ENCODE measurements at places on chromosomes 11 and 22.

DNA sequence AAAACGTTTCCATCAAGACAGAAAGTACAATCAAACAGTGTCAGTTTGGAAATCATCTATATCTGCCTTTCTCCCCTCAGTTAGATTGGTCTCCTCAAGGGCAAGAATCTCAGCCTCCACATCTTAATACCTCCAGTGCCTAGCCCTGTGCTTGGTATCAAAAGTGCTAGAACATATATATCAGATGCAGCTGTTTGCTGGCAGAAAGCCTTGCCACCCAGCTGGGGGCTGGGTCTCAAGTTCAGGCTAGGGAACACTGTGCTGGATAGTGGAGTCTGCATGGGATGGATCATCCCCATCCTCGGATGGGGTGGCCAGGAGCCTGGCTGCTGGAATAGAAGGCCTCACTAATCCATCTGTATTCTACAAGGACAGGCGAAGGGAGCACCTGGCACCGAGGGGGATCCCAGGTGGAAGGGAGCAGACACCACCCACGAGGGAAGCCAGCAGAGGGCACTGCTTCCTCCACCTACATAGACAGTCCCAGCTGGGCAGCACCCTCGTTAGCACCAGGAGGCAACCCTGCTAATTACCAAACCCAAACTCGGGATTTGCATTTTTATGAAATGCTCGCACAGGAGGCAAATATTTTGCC, 602.2 kb downstream of the BUD13 start:
- DNase-seq: no peak

- DNase-seq: no peak
Measured at GRCh38 chr11:37409124-37409523, 811.1 kb upstream of the RAG2 start.

DNA sequence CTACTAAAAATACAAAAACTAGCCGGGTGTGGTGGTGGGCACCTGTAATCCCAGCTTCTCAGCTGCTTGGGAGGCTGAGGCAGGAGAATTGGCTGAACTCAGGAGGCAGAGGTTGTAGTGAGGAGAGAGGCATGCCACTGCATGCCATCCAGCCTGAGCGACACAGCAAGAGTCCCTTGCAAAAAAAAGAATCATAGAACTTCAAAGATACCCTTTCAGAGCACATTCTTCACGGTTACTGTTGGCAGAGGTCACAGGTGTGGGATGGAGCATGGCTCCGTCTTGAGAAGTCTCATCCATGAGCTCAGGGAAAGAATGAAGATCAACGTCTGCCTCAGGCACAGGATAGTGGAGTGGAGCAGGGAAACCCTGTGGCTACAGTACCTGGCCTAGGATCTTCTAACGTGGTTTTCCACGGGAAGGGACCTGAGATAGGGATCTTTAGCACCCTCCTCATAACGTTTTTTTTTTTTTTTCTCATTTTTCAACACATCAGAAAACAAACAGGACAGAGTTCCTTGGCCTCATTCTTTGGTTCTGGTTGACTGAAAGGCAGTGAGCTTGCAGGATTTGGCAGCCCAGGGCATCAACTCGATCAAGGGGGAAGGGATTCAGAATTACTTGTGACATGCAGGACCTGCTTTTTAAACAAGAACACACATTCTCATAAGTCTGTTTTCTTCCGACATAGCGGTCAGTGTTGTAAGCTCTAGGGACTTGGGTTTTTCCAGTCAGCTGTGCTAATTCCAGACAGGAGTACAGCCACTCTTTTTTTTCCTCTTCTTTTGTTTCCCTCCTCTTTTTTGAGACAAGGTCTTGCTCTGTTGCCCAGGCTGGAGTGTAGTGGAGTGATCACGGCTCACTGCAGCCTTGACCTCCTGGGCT, 22.8 kb downstream of the F2 start:
- DNase-seq: no peak

- no peak for DNase-seq
Measured at GRCh38 chr11:17148536-17148935, 59.2 kb downstream of the PIK3C2A start.

GRCh38 chr22:21710156-21710555, 25.4 kb downstream of the YPEL1 start:
- DNase-seq: no peak

DNA sequence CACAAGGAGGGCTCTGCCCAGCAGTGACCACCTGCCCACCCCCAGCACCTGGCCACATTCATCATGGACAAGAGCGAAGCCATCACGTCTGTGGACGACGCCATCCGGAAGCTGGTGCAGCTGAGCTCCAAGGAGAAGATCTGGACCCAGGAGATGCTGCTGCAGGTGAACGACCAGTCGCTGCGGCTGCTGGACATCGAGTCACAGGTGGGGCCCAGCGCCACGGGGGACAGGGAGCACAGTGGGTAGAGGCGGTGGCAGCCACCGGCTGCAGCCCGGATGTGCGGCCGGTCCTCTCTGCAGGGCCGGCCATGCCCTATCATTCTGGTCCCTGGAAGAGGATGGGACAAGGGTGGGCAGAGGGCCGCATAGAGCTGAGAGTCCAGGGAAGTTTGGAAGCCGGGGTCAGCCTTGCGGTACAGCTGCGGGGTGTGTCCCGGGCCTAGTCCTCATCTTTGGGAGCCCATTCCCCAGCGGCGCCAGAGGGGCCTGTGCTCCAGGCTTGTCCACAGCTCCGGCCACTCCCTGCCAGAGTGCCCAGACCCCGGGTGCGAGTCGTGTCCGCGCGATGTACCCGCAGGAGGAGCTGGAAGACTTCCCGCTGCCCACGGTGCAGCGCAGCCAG, 14.1 kb downstream of the EPS8L2 start:
- no peak for DNase-seq

DNA sequence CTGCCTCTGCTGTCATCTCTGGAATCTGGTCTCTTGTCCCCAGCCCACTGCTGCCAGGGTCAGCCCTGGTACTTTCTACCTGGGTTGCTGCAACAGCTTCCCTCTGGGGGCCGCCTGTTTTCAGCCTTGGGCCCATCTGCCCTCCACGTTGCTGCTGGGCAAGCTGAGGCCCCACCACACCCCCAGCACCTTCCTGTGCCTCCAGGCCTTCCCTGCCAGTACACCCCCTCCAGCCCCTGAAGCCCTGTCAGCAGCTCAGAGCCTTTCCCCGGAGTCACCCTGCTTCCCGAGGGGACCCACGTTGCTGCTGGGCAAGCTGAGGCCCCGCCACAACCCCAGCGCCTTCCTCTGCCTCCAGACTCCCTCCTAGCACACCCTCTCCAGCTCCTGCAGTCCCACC, 3.3 kb upstream of the SAMM50 start:
- no peak for DNase-seq
